Dorsolateral prefrontal cortex (tissue), 122 donors: ENCODE measurements at places on chromosomes 13 and 19. TPM values are rescaled to one million over a fixed set of nuclear protein-coding genes. Genes with fewer than 3 reads are reported as not detected.
A peak's percentile ranks its signal among the peaks of the same experiment; 100 is the strongest.

F2RL3 gene
- total RNA-seq = not detected

RNASEH2A gene
- total RNA-seq = 5.9 TPM

TEX101 gene
- total RNA-seq = not detected

SHISA2 gene
- 3.8 TPM for total RNA-seq

C19orf81 gene
- total RNA-seq = 5.7 TPM

DNA sequence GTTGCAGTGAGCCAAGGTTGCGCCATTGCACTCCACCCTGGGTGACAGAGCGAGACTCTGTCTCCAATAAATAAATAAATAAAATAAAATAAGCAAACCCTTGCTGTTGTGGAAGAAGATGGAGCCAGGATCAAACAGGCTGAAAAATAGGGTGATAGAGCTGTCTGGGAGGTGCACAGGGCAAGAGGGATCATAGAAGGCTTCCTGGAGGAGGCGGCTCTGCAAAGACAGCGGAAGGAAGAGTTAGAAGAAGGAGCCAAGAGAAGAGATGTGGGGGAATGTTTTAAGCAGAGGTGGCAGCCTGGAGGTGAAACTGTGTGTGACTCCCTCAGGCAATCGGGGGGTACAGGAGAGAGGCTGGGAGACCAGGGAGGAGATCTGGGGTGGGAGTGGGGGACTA lies 40.6 kb downstream of the ZNRF4 start:
- DNase-seq = no peak

DNA sequence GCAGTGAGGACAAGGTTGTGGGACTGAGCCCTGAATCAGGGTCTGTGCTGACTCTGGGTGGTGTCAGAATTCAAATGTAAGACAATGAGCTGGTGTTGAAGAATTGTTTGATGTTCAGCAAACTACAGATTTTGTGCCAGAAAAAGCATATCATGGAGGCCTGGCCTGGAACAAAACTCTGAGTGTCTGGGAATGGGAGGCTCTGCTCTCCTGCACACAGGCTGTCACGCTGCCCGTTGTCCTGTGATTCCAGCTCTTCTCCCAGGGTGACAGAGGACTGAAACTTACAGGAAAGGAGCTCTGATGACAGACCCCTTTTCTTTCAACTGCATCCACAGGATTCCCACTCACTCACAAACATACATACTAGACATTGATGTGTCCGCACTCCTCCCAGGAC lies 120.1 kb downstream of the ZNF486 start:
- DNase-seq = no peak

- DNase-seq = no peak
Measured at GRCh38 chr19:23062921-23063320, 53.9 kb upstream of the ZNF730 start.

GRCh38 chr19:23273022-23273589 lies 22.9 kb upstream of the ZNF724 start:
- DNase-seq = no peak

DNA sequence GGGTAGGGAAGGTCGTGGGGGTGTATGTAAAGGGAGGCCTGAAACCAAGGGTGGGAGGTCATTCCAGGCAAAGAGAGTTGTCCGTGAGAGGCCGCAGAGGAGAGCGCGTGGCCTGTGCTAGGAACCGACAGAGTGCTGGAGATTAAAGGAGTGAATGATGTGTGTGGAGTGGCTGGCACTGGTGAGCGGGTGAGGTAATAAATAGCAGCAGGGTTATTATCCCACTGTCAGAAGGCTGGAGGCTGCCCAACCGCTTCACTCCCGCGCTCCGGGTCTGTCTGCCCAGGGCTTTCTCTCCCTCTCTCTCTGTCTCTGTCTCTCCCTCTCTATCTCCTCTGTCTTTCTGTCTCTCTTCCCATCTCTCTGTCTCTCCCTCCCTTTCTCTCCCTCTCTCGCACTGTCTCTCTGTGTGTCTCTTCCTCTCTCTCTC lies 17.4 kb downstream of the ZNF579 start:
- DNase-seq = no peak

DNA sequence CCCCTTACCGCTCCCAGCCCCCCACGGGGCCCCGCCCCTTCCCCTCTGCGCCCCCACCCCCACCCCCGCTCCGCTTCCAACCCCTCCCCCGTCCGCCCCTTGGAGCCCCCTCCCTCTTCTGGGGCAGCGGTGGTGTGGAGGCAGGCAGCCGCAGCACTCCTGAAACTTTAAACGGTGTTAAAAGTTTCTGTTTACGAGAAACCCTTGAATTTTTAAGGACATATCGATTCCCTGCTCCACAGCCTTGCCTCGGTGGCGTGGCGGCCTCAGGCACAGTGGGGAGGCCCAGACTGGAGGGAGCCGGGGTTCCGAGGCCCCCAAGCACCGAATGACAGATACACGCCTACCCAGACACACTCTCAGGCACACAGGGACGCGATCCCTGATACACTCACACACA lies 4.8 kb upstream of the NFIX start:
- DNase-seq = no peak

DNA sequence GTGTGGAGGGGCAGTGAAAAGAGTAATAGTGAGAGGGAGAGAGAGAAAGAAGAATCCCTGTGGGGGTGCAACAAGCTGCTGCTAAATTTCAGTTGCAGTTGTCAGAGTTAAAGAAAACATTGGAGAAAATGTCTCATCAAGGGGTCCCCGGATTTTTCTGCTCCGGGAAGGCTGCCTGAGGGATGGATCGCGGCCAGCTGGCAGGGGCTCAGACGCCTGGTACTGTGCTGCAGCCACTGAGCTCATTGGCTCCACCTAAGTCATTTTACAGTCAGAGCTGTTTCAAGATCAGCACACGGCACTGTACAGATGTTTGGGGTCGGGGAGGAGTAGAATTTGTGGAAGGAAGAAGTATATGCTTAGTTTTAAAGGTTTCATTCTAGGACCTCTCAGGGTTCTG lies 106.2 kb downstream of the SHISA2 start:
- DNase-seq = no peak

GRCh38 chr13:112574834-112575613 lies 12.9 kb downstream of the TUBGCP3 start:
- DNase-seq = no peak

DNA sequence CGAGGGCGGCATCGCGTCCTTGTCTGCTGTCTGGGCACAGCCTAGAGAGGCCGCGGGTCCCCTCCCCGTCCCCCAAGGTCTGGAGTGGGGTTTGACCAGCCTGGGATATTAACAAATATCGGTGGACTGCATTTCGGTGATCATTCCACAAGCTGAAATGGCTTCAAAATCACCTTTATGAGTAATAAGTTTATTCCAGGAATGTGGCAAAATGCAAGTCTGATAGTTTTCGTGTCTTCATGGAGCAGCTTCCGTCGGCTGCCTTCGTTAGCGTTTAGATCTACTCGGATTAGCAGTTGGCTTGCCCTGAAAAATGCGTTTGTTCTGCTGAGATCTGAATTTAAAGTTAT lies 1.1 kb upstream of the GJA3 start:
- no peak for DNase-seq

DNA sequence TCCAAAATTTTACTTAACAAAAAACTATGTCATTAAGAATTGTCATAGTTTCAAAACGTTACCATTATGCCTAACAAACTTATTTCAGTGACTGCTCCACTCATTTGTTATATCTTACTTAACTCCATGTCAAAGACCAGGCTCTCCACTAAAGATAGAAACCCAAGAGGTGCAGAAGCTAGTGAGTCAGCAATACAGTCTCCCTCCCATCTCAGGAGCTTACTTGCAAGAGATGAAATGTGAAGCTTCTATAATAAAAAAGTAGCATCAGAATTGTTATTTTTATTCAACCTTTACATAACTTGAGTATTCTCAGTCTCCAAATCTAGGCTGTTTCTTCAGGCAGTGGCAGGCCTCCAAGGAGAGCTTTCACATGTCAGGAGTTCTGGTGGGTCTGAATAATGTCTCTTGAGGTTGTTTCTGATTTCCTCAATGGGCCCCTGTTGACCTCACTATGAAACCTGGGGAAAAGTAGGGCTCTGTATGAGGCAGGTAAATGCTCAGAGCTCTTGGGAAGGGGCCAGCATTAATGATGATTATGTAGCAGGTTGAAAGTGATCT lies 242.0 kb downstream of the NDFIP2 start:
- peak; percentile 41 for DNase-seq

DNA sequence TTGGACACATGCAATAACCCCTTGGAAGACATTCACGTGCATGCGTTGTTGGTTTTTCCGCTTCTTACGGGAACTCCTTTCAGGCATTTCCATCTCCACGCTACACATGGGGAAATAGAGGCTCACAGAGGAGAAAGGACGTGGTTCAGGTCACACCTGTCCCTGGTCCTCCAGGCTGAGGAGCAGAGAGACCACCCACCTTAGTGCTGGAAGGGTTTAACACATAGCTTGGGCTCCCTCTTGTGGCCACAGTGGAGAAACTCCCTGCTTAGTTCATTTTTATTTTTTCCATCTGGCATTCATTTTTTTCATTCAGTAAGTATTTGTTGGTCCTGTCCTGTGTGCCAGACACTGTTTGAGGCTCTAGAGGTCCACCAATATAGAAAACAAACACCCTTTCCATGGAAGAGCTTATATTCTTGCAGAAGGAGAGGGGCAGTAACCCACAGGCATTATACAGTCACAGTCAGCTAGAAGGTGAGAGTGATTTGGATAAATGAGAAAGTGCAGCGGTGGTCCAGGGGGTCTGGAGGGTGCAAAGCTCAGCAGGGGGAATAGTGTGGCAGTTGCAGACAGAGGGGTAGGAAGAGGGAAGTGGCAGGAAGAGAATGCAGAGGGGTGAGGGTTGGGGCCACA lies 24.2 kb upstream of the TTYH1 start:
- peak; percentile 23 for DNase-seq

DNA sequence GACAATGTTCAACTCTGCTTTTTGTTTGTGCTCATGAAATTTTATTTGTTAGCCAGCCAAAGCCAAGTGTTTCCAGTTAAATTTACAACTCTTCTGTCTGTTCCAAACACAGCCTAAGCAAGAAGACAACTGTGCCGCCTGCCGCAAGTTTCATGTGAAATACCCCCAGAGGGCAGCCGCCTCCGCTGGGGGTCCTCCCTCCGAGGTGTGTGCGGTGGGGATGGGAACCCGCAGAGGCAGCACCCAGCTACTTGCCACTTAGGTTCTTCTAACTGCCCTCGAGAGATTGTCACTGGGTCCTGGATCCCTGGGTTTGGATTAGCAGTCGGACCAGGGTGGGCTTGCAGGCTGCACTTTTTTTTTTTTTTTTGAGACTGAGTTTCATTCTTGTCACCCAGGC lies 28.5 kb downstream of the ATP11A start:
- DNase-seq = peak; percentile 18

GRCh38 chr13:42246541-42246940 lies 25.4 kb upstream of the AKAP11 start:
- no peak for DNase-seq

- DNase-seq = no peak
Measured at GRCh38 chr13:43244481-43244880, 221.1 kb downstream of the DNAJC15 start.

GRCh38 chr19:15340086-15340485 lies 7.7 kb upstream of the BRD4 start:
- DNase-seq = no peak

GRCh38 chr13:102244607-102245227 lies 157.1 kb downstream of the FGF14 start:
- DNase-seq = no peak

GRCh38 chr13:75636436-75637180 lies 478 bp downstream of the LMO7 start:
- no peak for DNase-seq

DNA sequence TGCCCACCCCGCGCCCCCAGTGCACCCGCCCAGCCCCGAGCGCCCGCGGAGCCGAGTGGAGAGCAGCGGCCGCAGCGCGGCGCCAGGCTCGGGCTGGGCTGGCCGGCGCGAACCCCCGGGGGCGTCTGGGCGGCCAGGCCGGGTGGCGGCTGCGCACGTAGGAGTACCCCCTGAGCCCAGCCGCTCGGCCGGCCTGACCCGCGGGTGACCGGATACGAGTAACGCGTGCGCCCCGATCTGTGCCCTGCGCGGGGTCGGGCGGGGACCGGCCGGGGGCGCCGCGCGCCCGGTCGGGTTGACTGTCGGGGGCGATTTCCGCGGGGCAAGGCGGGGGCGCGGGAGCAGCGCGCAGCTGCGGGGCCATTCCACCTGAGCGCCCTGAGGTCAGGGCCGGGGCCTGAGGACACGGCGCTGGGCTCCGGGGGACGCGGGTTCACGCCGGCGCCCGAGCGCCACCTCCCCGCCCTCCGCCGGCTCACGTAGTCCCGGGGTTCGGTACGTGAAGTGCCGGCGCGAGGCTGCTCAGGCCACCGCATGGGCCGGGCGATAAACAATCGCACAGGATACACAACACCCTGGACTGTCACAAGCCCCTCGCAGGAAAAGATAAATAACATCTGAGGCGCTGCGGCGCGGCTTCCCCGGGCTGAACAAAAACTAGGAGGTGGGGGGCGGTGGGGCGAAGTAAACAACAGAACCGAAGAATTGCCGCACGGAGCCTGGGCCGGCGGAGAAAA lies 37.6 kb upstream of the FLT1 start:
- no peak for DNase-seq

DNA sequence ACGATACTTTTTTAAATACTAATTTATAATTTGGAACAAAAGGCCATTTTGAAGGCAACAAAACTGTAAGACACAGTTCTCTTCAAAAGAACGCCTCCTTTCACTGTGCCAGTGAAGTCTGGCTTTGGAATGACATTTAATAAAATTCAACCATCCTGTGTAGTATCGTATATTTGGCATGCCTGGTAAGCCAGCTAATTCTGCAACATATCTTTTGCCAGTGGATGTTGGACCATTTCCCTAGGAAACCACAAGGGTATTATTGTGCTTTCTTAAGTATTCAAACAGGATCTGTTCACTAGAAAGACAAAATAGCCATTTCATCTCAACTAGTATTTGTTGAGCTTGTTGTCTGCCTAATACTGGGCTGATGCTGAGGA lies 111.6 kb downstream of the RGCC start:
- no peak for DNase-seq

DNA sequence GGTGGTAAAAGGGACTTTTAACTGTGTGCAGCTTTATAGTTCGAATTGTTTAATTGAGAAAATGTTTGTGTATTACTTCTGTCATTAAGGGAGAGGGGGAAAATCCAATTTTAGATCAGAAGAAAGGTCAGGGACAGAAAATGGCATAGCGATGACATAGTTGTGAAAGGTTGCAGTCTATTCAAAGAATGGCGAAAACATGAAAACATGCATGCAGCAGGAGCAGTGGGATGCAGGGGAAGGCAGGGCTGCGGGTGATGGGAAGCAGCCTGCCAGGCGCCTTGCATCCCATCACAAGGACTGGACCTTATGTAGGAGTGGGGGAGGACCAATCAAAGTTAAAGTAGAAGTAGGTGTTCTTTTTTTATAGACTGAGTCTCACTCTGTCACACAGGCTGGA lies 125.9 kb downstream of the CDK8 start:
- DNase-seq = no peak

- no peak for DNase-seq
Measured at GRCh38 chr19:35136231-35136630, 1.4 kb upstream of the LGI4 start.

GRCh38 chr13:32409001-32409313 lies 19.0 kb downstream of the N4BP2L1 start:
- DNase-seq = no peak

- DNase-seq = no peak
Measured at GRCh38 chr13:93709506-93710244, 483.1 kb downstream of the GPC6 start.

- no peak for DNase-seq
Measured at GRCh38 chr19:38655148-38655824, 7.8 kb downstream of the ACTN4 start.

- DNase-seq = no peak
Measured at GRCh38 chr13:30681843-30682242, 53.5 kb upstream of the ALOX5AP start.
